ENCODE measurements at places on chromosomes 1 and 21. TPM values are rescaled to one million over a fixed set of nuclear protein-coding genes. Genes with fewer than 3 reads are reported as not detected.

PRR9 gene
- not detected for total RNA-seq

FCRL5 gene
- total RNA-seq, result not detected

PROK1 gene
- total RNA-seq, result not detected

OR2T35 gene
- not detected for total RNA-seq

TMEM269 gene
- 0.13 TPM for total RNA-seq

LCE3E gene
- total RNA-seq, result not detected

JAM2 gene
- 0.21 TPM for total RNA-seq

OR2G2 gene
- total RNA-seq, result not detected

GJC2 gene
- total RNA-seq, result 2.4 TPM

HTR6 gene
- 0.10 TPM for total RNA-seq

PIGR gene
- 1.4 TPM for total RNA-seq

AKNAD1 gene
- total RNA-seq, result 0.26 TPM

SPATA1 gene
- total RNA-seq, result 5.0 TPM

ARHGAP30 gene
- total RNA-seq, result 0.36 TPM

SEMA6C gene
- total RNA-seq, result 5.7 TPM

CD1C gene
- not detected for total RNA-seq

NBPF10 gene
- total RNA-seq, result 2.8 TPM

KCNJ10 gene
- 0.08 TPM for total RNA-seq

SGIP1 gene
- total RNA-seq, result 1.6 TPM

POLR3C gene
- total RNA-seq, result 35.1 TPM

ASPM gene
- total RNA-seq, result 26.9 TPM

S100A9 gene
- 0.44 TPM for total RNA-seq

RGS7 gene
- total RNA-seq, result 0.10 TPM

RGS1 gene
- not detected for total RNA-seq

PDC gene
- total RNA-seq, result not detected

SMIM1 gene
- 35.5 TPM for total RNA-seq

CCDC181 gene
- total RNA-seq, result 0.39 TPM

PTGS2 gene
- not detected for total RNA-seq

LYST gene
- total RNA-seq, result 75.2 TPM

CIART gene
- total RNA-seq, result 3.4 TPM

Data from Panc1 (cell line).